Endodermal cell (in vitro differentiated cells): ENCODE measurements at places on chromosomes 7 and 10. TPM values are rescaled to one million over a fixed set of nuclear protein-coding genes. Genes with fewer than 3 reads are reported as not detected.

The FRMD4A gene
- total RNA-seq: 13.3 to 22.4 TPM (median 20.1 TPM) in 3 replicates

The LBX1 gene
- not detected in 3 replicates for total RNA-seq

The NACAD gene
- 6.7 and 7.6 TPM in 2 replicates for total RNA-seq

The SLC18A3 gene
- total RNA-seq: not detected in 2 replicates

The SLC25A28 gene
- total RNA-seq: 18.8 and 20.4 TPM in 2 replicates

The SERPINE1 gene
- 4.9 and 8.7 TPM in 2 replicates for total RNA-seq

The PALD1 gene
- total RNA-seq: 13.7 to 19.7 TPM (median 19.7 TPM) in 3 replicates

The GRID1 gene
- 0.38 and 0.53 TPM in 2 replicates for total RNA-seq

The DUSP5 gene
- total RNA-seq: 59.7 to 65.0 TPM (median 60.0 TPM) in 3 replicates

- no peak for DNase-seq
Measured at GRCh38 chr10:90966146-90966545, 45.3 kb upstream of the ANKRD1 start.

- peak; percentile 84 for DNase-seq
Measured at GRCh38 chr7:37031571-37032257, 307.4 kb upstream of the AOAH start.

DNA sequence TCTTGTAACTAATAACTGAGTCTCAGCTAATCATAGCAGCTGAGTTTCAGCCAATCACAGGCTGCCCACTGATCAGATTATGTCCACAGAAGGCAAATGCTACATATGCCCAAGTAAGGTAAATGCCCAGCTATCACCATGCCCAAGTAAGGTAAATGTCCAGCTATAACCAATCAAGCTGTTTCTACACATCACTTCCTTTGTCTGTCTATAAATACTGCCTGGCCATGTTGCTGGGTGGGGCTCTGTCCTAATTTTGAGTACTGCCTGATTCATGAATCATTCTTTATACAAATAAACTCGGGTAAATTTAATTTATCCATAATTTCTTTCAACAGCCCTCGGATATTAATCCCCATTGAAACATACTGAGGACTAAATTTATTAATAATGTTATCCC is 312.4 kb downstream of the CACNA2D1 start:
- no peak for DNase-seq

- DNase-seq: no peak
Measured at GRCh38 chr10:14026325-14026724, 304.4 kb downstream of the FRMD4A start.

GRCh38 chr7:85103357-85103756 is 83.5 kb downstream of the SEMA3D start:
- DNase-seq: no peak

DNA sequence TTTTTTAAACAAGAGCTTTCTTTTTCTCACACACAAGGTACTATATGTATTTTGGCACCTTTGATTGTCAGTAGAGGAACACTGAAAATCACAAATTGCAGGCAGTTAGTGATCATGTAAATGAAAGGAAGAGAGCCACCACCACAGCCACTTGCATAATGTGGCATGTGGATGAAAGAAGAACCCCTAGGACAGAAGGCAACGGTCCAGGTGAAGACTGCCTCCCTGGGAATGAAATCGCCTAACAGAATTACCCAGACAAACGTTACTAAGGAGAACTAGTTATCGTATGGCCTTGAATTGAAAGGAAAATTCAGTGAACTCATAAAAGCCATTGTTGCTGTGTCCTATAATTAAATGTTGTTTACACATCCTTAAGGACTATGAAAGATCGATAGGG is 41.2 kb upstream of the PTPRZ1 start:
- no peak for DNase-seq

GRCh38 chr7:35854311-35854710 is 53.5 kb downstream of the SEPTIN7 start:
- DNase-seq: no peak

DNA sequence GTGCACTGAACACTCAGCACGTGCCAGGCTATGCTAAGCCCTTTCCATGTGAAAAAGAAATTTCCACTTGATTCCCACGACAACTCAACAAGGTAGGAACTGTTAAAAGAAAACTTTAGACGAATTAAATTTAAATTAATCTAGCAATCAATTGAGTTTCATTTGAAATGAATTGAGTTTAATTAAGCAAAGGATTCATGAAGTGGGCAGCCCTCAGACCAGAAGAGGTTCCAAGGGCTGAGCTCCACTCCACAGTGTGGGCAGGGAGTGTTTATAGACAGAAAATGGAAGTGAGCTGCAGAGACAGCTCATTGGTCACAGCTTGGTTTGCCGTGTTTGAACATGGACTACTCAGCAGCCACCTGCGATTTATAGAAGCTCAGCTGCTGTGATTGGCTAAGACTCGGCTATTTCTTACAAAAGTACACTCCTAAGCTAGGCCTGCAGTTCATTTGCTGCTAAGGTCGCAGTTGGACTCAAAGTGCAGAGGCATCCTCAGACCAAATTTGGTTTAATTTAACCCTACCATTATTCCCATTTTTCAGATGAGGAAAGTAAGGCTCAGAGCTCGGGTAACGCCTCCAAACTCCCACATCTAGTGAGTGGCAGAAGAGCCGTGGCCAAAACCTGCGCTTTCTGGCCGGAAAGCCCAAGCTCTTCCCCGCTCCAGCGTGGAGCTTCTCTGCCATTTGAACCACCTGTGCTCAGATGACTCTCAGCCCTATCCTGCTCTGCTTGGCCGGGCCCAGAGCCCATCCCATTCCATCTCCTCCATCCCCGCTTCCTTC is 24.9 kb downstream of the CALML3 start:
- no peak for DNase-seq

GRCh38 chr10:79349072-79349491 is 1.8 kb downstream of the PPIF start:
- no peak for DNase-seq

DNA sequence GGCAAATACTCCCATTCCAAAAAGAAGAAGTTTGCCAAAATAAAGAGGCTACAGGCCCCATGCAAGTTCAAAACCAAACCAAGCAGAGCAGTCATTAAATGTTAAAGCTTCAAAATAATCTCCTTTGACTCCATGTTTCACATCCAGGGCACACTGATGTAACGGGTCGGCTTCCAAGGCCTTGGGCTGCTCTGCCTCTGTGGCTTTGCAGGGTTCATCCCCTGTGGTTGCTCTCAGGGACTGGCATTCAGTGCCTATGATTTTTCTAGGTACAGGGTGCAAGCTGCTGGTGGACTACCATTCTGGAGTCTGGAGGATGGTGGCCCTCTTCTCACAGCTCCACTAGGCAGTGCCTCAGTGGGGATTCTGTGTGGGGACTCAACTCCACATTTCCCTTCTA is 971.6 kb upstream of the MBL2 start:
- DNase-seq: no peak

DNA sequence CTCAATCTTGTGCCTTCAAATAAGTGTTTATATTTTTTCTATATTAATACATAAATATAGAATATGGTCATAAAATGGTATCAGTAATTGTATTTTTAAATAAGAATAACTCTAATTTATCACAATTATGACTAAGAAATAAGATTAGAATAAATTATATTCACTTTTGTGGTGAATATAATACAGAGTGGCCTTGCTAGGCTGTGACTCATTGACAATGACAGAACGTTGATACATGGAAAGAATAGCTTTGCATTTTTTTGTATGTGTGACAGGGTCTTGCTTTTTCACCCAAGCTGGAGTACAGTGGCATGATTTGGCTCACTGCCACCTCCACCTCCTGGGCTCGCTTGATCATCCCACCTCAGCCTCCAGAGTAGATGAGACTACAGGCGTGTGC is 47.8 kb upstream of the PCLO start:
- DNase-seq: no peak

- no peak for DNase-seq
Measured at GRCh38 chr10:108673741-108674140, 1249.6 kb downstream of the XPNPEP1 start.
